CD4-positive, alpha-beta T cell treated with Interleukin-17A for 4 hours (primary cell): ENCODE measurements at places on chromosomes 11 and 22.

- DNase-seq = no peak
These were observed 93.9 kb downstream of the MORC2 start for GRCh38 chr22:30874431-30875370.

DNA sequence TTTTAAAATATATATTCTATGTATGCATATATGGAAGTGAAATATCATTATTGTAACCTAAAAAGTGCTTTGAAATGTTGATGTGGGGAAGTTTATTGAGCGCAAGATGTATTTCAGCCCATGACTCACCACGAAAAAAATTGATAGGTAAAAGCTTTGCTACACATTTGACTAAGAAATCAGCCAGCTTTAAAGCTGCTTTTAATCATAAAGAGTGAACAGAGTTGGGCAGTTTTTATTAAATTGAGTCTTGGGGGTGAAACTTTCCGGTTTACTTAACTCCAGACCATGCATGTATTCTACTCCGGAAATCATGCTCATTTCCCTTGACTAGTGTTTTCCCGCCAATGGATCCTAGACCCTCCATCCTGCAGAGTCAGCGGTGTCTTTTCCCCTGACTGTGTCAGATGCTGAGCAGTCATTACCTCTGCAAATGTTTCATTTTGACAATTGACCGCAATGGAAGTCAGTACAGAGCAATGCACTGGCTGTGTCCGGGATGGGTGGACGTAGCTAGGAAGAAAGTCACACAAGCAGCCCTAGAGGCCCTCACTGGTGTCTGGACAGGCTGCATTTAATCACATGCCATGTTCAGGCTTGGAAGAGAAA lies 47.2 kb upstream of the MPEG1 start:
- DNase-seq = no peak

DNA sequence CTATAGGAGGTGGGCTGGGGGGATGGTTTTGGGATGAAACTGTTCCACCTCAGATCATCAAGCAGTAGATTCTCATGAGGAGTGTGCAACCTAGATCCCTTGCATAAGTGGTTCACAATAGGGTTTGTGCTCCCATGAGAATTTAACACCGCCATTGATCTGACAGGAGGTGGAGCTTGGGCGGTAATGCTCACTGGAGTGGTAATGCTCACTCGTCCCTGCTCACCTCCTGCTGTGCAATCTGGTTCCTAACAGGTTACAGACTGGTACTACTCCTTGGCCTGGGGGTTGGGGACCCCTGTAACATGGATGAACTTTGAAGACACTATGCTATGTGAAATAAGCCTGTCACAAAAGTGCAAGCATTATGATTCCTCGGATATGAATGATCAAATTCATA lies 87.0 kb upstream of the CLNS1A start:
- no peak for DNase-seq

GRCh38 chr11:117181586-117182550 lies 3.3 kb downstream of the SIDT2 start:
- DNase-seq = no peak

- DNase-seq = no peak
These were observed 86.9 kb downstream of the ETS1 start for GRCh38 chr11:128500493-128500892.

- no peak for DNase-seq
These were observed 13.5 kb upstream of the B3GNT6 start for GRCh38 chr11:77020734-77021133.

- no peak for DNase-seq
These were observed 65.1 kb downstream of the C11orf65 start for GRCh38 chr11:108402241-108402640.

DNA sequence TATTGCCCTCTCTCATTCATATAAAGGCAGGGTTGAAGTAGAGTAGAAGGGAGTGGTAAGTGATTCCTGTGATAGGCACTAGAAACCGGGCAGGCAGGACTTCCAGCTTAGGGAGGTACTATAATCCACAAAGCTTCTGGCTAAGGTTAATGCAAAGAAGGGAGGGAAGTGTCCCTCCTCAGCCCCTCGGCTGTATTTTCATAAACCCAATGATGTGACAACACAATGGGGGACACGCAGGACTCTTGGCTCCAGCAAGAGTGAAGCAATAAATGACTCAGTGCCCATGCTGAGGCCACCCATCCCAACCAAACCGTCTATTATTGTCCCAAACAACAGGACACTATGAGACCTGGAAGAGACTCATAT lies 90.7 kb downstream of the ETS1 start:
- DNase-seq = no peak

DNA sequence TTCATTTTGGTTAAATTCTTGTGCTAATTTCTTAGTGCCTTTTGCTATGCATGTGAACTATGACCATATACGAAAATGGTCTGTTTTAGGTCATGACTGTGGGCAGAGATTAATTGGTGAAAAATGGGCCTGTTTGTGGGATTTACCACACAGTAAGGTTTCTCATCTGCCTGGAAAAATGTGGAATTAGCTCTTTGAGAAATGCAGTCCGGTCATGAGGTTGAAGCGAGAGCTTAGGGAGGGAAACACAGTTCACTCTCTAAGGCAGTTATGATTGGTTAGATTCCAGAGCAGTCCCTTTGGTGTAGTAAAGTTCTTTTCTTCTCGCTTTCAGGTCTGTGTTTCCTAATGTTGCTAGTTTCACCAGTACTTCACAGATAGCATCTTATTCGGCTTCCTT lies 1.2 kb upstream of the PDE3B start:
- no peak for DNase-seq

GRCh38 chr11:1487851-1488574 lies 1.4 kb upstream of the MOB2 start:
- no peak for DNase-seq

DNA sequence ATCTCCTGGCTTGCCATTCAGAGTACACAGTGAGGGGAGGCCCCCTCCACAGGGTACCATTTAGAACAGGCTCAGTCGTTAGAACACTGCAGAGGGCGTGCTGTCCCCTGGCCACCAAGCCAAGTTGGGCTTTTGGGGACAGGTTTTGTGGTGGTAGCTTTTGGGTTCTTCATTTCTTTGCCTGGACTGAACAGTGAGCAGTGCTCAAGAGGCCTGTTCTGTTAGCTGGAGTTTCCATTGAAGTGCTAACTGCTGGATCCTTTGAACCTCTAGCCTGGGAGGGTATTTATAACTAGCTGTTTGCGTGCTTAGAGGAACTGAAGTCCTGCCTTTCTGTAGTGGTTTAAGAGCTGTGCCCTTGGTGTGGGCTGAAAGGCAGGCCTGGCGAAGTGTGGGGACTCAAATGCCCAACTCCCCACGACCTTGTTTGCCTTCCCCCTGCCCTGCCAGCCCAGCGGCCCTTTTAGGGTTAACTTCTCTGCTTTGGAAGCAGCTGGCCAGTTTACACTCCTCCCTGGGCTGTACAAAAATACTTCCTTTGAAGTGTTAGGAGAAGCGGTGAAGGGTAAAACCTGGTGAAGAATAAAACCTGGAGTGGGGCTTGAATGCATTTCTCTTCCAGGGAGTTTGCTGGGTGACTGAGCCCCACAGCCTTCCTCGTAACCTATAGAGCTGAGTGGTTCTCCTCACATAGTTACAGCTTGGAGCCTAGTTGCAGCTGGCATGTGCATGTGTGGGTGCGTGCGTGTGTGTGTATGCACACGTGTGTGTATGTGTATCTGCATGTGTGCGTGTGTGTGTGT lies 34.6 kb downstream of the ZNRF3 start:
- DNase-seq = no peak

- DNase-seq = no peak
These were observed 107.9 kb upstream of the BMAL1 start for GRCh38 chr11:13169709-13170108.

- no peak for DNase-seq
These were observed 23.9 kb upstream of the PDGFB start for GRCh38 chr22:39268645-39269044.

DNA sequence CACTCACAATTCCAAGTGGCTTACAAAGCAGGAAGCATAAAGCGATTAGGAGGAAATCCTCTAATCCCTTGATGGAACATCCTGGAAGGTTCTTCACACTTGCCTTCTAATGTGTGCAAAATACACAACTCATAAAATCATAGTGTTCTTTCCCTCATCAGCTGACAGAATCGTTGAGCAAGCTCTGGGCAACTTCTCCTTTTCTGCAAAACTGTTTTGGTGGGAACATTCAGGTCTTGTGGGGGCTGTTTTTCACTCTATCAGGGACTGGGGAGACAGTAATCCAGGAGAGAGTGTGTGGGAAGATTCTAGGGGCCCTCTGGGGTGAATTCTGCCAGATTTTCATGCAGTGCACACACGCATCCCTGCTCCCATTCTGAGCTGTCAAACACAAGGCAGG lies 53.2 kb downstream of the IRAG1 start:
- DNase-seq = no peak

- no peak for DNase-seq
These were observed 19.6 kb upstream of the PDGFD start for GRCh38 chr11:104183593-104183992.
